ENCODE measurements at places on chromosomes 11 and 22.

DNA sequence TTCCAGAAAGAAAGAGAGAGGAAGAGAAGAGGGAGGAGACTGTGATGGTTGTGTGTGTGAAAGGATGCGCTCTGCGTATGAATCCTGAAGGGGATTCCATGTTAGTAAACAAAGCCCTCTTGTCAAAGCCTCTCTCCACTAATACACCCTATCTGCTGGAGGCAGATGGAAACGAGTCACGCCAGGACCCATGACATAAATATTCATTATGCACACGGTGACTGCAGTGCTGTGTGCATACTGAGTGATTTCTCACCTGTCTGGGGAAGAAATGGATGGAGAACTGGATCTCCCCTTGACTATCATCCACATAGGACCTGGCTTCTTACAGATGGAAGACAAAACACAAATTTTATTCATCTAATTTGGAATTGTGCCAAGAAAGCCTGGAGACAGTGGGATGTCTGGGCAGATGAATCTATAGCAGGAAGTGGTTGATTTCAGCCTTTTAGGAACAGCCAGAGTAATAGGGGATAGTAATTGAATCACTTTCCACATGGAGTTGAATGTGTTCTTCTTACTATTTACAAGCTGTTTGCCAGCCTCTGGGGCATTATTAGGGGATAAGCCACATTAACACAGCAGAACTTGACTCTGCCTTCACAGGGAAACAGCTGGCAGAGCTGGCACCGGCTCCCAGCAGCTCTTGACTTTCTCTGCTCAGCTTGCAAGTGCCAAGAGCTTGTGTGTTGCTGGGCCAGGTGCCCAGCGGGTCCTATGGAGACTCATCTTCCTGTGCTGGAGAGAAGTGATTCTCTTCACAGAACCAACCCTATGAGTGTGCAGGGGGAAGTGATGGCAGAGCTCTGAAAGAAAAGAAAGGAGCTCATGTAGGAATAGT is 9.0 kb downstream of the MTNR1B start:
- DNase-seq = peak; percentile 9

DNA sequence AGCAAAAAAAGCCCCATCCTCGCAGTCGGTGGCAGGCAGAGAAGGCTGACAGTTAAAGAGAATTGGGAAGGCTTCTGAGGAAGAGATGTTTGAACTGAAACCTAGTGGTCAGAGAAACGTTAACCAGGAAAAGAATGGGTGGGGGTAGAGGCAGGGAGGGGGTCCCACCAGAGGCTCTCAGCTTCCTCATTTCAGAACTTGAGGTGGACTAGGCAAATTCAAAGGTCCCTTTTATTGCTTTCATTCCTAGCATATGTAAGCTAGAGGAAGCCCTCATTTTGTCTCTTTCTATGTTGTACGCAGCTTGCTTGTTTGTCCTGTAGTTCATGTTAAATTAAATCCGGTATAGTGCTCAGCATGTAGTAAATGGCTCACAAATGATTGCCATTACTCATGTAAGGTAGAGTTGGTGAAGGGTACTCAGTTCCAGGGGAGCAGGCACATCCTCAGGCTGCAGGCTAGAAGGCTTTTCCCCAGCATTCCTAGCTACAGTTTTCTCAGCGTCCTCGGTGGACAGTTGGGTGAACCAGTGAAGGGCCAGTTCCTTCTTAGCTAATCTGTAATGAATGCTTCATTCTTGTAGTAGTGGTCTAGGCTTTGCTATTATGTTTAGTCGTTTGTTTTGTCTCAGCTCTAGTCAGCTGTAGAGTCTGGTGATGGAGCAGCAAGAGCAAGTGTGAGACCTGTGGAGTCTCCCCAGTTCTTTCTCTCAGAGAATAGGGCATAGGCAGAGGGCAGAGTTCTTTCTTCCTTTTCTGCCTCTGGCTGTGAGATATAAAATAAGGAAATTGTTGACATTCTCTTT is 58.6 kb downstream of the UVRAG start:
- no peak for DNase-seq

DNA sequence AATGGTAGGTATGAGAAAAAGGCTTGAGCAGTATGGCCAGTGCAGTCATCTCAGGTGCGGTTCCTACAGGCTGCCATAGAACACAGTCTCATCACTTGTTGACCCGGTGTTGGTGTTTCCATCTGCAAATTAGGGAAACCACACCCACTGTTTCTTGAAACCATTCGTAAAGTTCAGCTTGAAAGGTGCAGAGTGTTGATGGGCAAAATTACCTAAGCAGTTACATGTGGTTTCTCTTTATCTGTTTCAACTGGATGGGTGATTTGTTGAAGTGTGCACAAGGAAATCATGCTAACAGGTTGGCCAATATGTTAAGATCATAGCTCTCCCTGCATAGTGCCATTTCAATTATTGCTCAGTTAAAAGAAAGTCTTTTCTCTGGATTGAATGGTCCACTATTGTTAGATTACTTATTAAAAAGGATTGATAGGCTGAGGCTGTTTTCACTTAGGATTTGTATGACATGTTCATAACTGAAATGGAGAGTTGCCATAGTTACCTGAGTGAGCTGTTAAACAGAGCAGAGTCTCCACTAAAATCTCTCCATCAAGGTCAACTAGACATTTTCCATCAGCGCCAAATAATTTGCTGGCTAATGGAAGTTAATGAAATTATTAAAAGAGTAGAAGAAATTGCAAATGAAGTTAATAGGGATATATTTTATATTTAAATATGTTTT is 203.1 kb upstream of the MTMR2 start:
- DNase-seq = no peak

DNA sequence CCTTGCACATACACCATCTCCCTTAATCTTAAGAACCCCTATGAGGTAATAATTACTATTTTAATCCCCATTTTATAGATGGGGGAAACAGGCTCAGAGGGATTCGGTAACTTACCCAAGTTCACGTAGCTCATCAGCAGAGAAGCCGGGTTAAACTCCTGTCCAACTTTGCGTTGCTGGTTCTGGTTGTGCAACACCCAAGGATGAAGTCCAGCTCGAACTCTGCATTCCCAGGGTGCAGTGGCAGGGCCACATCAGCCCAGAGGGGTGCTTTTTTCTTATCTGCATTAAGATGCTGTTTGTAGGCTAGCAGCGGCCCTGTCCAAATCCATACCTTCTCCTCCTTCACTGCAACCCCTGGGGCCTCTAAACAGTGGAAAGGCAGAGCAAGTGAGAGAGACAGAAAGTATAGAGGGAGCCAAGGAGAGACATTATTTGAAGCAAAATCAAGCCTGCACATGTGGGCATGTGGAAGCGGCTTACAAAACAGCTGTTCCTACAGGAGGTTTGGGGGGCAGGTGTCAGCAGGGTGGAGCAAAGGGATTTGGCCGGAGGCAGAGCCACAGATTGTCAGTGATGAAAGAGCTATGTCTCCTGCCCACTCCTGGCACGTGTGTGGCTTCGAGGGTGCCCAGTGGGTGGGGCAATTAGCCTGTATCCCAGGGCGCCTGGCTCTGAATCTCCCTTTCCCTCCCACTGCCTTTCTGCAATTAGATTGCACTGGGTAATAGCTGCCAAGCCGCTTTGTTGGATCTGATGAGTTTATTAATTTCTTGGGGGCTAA is 129.5 kb upstream of the TBCEL start:
- DNase-seq = no peak
